ENCODE measurements at places on chromosomes 16 and 17.

GRCh38 chr16:82660966-82661365 is 34.2 kb downstream of the CDH13 start:
- no peak for DNase-seq

GRCh38 chr17:46942441-46943217 is 19.7 kb downstream of the GOSR2 start:
- DNase-seq = peak; percentile 48

DNA sequence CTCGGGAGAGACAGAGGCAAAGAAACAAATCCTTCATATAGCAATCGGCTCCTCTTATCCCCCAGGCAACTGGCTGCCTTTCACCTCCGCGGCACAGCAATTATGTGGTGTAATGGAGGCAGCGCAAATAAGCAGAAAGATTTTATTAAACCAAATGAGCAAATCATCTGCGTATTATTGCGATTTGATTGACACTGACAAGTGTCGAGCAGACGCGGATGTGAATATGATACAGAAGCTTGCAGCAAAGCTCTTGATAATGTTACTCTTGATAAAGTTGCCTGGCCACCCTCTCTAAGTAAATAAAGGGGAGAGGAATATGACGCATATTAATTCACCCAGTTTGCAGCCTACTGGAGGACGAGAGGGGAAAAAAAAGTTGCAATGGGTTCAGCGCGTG is 26.5 kb upstream of the AKTIP start:
- no peak for DNase-seq

- no peak for DNase-seq
Measured at GRCh38 chr17:41891135-41892020, 26.2 kb upstream of the KLHL11 start.

DNA sequence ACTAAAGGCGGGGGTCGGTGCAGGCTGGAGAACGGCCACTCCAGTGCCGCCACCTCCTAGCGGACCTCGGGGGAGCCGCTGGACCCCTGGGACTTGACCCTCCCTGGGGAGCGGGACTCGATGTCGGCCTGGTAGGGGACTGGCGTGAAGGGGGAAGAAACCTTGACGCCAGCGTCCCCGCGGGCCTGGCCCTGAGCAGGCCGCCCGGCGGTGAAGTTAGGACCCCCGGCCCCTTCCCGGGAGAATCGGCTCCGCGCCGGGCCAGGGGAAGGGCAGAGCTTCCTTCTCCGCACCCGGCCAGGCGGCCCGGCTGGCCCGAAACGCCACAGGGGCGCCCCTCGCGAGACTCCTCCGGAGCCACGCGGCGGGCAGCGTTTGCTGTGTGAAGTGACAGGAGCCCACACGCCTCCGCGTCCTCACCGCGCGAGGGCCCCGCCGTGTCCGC is 389 bp downstream of the DUS1L start:
- no peak for DNase-seq

GRCh38 chr16:337975-338575 is 14.4 kb downstream of the AXIN1 start:
- no peak for DNase-seq

DNA sequence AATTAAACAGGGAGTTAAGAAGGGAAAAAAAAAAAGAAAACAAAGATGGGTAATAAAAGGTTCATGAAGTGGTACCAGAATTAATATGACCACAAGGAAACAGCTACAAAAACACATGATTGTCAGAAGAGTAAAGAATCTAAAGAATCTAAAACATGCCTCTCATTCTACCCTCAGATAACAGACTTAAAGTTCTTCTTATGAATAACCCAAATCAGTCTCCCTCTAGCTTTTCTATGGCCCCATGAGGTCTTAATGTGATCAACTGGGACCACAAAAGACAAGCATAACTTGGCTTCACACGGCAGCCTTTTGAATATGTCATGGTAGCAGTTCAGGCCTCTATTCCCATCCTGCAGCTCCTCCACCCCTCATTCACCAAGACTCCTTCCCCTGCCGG is 6.9 kb downstream of the MYH10 start:
- DNase-seq = no peak

- DNase-seq = no peak
Measured at GRCh38 chr16:85429776-85430522, 183.2 kb upstream of the GSE1 start.

DNA sequence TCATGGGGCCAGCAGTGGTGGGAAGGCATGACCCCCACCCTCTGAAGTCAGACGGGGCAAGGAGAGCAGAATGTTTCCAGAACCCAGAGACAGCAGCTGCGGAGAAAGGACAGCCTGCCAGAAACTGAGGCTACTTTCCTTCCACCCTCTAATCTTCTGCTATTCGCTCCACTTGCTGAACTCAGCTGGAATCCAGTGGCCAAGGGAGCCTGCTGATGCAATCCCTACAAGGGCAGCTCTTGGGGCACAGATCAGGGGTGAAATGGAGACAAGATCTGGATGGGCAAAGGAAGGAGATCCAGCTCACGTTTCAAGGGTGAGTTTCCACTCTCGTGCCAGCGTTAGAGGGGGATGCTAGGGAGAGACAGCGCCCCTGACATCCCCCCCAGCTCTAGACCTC is 479.1 kb downstream of the SLC39A11 start:
- no peak for DNase-seq

- no peak for DNase-seq
Measured at GRCh38 chr16:57194512-57194911, 8.4 kb downstream of the RSPRY1 start.

- no peak for DNase-seq
Measured at GRCh38 chr16:64121473-64121872, 1000.4 kb downstream of the CDH11 start.

Data from C1 segment of cervical spinal cord (tissue), 14 donors.